Right renal pelvis (tissue), 4 donors: ENCODE measurements at places on chromosomes 2 and 18. TPM values are rescaled to one million over a fixed set of nuclear protein-coding genes. Genes with fewer than 3 reads are reported as not detected.

- DNase-seq: no peak
These were observed 23.5 kb downstream of the ROCK2 start for GRCh38 chr2:11320698-11321492.

- no peak for DNase-seq
These were observed 142.3 kb downstream of the SOX11 start for GRCh38 chr2:5834501-5834900.

- no peak for DNase-seq
These were observed 21.9 kb upstream of the ATRAID start for GRCh38 chr2:27189989-27190388.

PREPL gene
- 174 TPM for polyA plus RNA-seq
